HFF-Myc (cell line): ENCODE measurements at places on chromosomes 11 and 22.

GRCh38 chr11:42913731-42914130 lies 398.1 kb upstream of the API5 start:
- no peak for DNase-seq

DNA sequence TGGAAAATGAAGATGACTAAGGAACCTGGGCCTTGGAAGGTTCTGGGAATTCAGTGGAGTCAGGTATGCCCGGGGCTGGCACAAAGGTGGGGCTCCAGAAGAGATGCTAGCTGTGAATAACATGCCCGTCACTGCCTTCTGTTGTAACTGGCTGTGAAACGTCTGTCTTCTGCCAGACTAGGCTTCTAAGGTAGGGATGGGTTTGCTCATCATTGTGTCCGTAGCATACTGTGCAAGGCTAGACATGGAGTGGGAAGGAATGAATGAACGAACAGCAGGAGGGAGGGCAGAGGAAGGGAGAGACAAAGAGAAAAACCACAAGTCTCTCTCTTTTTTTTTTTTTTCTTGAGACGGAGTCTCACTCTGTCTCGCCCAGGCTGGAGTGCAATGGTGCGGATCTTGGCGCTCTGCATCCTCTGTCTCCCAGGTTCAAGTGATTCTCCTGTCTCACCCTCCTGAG lies 327.4 kb downstream of the MN1 start:
- no peak for DNase-seq

GRCh38 chr11:120695939-120696338 lies 184.4 kb downstream of the GRIK4 start:
- DNase-seq: no peak

- no peak for DNase-seq
Measured at GRCh38 chr11:46309814-46310259, 32.4 kb downstream of the CREB3L1 start.

DNA sequence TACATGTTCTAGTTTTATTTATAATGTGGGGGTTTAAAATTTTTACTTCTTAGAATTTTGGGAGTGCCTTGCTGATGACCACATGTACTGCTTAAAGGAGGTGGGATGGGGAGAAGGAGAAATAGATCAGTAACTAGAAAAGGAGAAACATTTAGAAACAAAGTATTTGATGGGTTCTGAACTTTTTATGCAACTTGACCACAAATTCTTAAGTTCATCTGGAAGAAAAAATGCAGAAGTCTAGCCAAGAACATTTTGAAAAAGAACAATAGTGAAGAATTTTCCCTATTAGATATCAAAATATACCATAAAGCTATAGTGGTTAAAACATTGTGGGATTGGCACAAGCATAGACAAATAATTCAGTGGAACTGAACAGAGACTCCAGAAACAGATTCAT lies 73.3 kb upstream of the AMPD3 start:
- DNase-seq: no peak

DNA sequence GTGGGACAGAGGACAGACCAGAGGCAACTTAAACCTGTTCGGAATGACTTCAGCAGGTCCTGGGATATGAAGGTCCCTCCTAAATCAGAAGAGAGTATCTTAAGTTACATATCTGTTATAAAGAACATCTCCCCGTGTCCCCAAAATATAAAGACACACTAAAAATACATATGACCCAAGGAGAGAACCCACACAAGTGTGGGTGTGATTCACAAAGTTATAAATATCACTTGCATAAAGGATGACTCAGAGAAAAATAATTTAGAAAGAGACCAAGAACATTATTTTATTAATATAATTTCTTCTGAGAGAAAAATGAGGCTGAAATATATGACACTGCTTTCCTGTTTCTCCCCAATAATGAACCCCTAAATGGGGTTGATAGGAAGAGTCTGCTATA lies 14.2 kb downstream of the OR5B21 start:
- no peak for DNase-seq

GRCh38 chr22:36936362-36937116 lies 23.1 kb downstream of the CSF2RB start:
- DNase-seq: no peak

- DNase-seq: no peak
Measured at GRCh38 chr22:45718391-45718790, 46.8 kb downstream of the ATXN10 start.

GRCh38 chr11:44572884-44573283 lies 7.4 kb downstream of the CD82 start:
- DNase-seq: no peak

- no peak for DNase-seq
Measured at GRCh38 chr11:112630496-112630895, 330.7 kb upstream of the NCAM1 start.

GRCh38 chr22:49614966-49615965 lies 212.4 kb downstream of the BRD1 start:
- no peak for DNase-seq

GRCh38 chr11:17352950-17353820 lies 1.6 kb downstream of the NCR3LG1 start:
- DNase-seq: no peak

DNA sequence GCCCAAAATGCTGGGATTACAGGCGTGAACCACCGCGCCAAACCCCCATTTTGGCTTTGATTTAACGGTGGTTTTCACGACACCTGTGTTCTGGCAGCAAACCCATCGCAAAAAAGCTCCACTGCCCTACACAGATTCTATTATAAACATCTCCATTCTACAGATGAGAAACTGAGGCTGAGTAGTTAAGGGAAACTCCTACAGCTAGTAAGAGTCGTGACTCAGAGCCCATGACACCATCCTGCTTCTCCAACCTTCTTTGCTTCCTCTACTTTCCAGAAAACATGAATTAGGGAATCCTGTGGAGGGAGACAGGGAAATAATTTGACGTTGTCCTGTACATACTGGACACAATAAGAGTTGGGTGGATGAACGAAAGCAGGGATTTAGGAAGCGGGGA lies 429 bp upstream of the SNX15 start:
- DNase-seq: no peak

- DNase-seq: no peak
Measured at GRCh38 chr22:42805998-42806830, 50.9 kb downstream of the ARFGAP3 start.

GRCh38 chr11:95453616-95454171 lies 222.7 kb upstream of the SESN3 start:
- DNase-seq: no peak

- no peak for DNase-seq
Measured at GRCh38 chr11:118202599-118203422, 22.0 kb downstream of the JAML start.

- no peak for DNase-seq
Measured at GRCh38 chr22:30474683-30475424, 3.0 kb upstream of the SEC14L3 start.

- DNase-seq: no peak
Measured at GRCh38 chr11:45930031-45930794, 7.8 kb downstream of the LARGE2 start.

DNA sequence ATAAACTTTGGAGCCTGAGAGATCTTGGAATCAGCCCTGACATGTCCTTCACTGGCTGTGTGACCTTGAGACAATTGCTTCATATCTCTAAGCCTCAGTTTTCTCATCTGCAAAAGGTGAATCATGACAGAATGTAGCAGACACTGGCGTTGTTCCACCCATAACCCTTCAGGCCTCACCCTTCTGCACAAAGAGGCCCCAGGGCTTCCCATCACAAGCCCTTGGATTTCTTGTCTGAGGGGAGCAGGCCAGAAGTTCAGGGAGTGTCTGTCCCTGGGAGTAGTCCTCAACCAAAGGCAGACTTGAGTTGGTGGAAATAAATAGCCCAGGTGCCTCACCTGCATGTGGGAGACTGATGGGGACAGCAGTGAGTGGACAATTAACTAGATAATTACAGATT lies 16.6 kb downstream of the FGF3 start:
- DNase-seq: no peak

GRCh38 chr11:1864831-1865665 lies 12.2 kb downstream of the LSP1 start:
- no peak for DNase-seq

- DNase-seq: no peak
Measured at GRCh38 chr11:133530501-133530835, 1.8 kb downstream of the OPCML start.
